ENCODE measurements at places on chromosomes 16 and 17.
A peak's percentile ranks its signal among the peaks of the same experiment; 100 is the strongest.

GRCh38 chr17:73733517-73733916 lies 89.3 kb upstream of the SDK2 start:
- no peak for DNase-seq

DNA sequence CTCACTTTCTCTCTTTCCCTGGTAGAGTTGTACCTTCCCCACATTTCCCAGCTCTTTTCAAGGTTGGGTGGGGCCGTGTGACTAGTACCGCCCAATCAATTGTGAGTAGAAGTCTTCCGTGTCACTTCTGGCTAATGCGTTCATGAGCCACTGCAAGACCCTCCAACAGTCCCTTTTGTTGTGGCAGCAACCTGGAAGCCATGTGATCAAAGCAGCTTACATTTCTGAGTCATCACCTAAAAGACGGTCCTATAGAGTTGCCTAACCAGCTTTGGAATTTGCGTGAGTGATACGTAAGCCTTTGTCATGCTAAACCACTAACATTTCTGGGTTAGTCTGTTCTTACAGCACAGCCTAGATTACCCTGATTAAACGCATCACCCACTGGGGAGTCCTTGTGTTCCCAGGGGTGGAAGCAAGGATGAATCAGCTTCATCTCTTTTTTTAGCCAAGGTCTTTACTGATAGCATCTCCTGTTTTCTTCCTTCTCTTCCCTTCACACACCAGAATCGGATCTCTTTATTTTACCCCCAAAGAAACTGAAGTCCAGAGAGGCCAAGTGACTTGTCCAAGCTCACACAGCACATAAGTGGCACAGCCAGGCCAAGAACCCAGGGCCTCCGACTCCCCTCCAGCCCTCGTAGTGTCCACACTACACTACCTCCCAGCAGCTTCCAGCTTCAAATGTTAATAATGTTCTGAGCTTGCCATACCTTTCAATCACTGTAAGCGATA lies 366.3 kb upstream of the XYLT1 start:
- no peak for DNase-seq

GRCh38 chr17:61338000-61338798 lies 61.4 kb upstream of the TBX2 start:
- no peak for DNase-seq

DNA sequence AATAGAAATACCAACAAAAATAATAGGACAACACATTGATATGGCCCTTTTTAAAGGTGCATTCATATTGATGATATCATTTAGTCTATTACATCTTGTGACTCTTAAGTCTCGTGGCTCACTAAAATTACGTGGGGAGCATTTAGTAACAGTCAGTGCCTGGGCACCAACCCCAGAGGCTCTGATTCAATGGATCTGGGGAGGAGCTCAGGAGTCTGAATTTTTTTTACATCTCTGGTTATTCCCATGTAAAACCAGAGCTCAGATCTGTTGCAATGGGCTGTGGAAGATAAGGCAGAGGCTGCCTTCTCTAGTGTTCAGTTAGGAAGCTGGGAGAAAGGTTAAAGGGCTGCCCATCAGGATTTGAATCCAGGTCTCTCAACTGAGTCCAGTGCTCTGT lies 549.9 kb upstream of the CDH5 start:
- no peak for DNase-seq

DNA sequence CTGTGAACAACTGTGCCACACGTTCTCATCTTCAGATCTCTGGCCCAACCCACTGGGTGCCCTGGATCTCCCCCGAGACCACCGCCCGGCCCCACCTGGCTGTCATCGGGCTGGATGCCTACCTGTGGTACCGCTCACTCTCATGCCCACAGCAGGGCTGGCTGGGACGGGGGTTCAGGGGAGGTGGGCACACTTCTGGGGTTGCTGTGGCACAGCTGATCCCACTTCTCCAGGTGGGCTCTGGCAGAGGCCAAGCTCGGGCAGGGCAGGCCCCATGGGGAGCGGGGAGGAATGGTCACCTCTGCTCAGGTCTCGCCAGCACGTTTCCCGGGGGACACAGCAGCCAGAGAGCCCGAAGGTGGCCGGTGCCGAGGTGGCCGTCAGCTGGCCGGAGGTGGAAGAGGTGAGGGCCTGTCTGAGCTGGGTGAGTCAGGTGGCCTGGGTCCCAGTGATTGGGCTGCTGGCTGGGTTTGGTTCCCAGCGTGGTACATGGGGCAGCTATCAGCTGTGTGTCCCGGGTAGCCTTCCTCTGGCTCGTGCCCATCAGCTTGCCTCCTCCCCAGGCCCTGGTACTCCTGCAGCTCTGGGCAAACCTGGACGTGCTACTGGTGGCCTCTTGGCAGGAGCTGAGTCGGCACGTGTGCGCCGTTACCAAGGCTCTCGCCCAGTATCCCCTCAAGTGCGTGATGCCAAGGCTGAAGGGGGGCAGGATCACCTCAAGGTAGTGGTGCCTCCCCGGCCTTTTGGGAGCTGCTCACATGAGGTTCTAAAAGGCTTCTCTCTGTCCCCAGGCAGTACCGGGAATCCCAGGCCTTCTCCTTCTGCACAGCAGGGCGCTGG lies 2.3 kb upstream of the MRPS34 start:
- no peak for DNase-seq

GRCh38 chr16:86925067-86925791 lies 346.9 kb downstream of the FOXL1 start:
- no peak for DNase-seq

DNA sequence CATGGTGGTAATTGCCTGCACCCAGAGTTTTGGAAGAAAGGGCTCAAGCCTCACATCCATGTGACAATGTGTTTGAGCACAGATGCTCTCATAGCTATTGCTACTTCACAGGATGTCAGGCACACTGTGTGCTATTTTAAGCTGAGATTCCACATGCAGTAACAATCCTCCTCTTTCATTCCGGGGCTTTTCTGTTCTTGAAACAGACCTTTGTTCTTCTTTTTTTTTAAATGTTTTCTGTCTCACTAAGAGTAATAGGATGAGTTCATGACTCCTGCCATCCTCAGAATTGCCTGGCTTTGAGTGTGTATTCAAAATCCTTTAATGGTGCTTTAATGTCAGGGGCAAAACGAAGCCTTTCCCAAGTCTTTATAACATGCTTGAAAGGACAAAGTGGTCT lies 198.9 kb downstream of the ABCC12 start:
- DNase-seq: no peak

- DNase-seq: no peak
These were observed 767 bp downstream of the RPS6KB1 start for GRCh38 chr17:59893676-59894100.

DNA sequence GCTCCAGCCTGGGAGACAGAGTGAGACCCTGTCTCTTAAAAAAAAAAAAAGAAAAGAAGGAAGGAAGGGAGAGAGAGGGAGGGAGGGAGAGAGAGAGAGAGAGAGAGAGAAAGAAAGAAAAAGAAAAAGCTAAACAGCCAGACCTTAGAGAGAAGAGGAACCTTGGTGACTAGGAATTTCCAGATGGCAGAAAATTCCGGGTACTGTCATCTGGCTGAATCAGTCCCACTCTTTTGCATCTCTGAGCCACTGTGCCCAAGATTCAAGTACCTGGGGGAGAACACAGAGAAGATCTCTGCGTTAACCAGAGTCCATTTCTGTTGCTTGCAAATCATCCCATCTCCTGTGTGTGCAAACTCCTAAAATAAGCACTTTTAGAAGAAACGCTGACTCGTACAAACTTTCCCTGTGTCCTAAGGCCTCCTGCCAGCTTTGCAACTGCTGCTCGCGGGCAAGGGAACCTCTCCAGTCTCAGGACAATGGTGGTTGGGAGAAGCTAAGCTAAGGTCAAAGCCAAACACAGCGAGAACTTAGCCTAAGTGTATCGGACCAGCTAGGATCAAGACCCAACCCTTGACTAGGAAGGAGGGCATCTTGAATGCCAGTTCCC lies 18.0 kb downstream of the BMERB1 start:
- DNase-seq: no peak

GRCh38 chr16:12781777-12782176 lies 21.9 kb downstream of the CPPED1 start:
- no peak for DNase-seq

DNA sequence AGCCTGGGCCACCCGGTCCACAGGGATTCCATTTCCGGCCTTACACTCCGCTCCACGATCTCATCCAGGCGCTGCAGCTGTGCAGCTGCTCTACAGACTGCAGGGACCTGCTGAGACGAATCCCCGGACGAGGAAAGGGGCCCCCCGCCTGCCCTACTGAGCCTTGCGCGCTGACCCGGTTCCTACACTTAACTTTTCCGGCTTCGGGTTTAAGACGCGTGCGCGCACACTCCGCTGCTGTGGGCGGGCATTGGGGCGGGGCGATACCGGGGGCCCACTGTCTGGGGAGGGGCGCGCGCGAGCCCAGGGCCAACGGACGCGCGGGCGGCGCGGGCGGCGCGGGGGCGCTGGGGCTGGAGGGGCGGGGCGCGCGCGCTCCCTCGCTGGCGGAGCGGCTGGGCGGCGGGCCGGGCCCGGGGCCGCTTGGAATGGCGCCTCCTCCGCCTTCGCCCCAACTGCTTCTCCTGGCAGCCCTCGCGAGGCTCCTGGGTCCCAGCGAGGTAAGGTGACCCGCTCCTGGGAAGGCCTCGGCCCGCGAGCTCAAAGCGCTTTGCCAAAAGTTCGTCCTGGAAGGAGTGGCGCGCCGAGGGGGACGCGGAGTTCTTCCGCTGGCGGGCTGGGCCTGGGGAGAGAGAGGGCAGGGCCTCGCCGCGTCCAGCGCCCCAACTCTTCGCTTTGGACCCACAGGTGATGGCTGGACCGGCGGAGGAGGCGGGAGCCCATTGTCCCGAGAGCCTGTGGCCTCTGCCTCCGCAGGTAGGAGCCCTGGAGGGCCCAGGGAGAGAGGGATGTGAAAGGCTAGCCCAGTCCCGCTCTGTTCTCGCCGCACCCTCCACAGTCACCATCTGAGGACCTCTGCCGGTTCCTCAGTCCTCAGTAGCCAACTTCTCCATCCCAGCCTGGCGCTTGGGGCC lies at the start of gene TP53I13:
Gene TP53I13 (plus strand): TSS at position 371 of the 914 bp plus-strand sequence. CDS start 58 bp downstream, at position 429.
- DNase-seq: peak; percentile 96

GRCh38 chr16:57801098-57801808 lies 1.0 kb downstream of the KIFC3 start:
- DNase-seq: no peak

GRCh38 chr17:74317071-74317470 lies 9.0 kb upstream of the KIF19 start:
- DNase-seq: no peak

DNA sequence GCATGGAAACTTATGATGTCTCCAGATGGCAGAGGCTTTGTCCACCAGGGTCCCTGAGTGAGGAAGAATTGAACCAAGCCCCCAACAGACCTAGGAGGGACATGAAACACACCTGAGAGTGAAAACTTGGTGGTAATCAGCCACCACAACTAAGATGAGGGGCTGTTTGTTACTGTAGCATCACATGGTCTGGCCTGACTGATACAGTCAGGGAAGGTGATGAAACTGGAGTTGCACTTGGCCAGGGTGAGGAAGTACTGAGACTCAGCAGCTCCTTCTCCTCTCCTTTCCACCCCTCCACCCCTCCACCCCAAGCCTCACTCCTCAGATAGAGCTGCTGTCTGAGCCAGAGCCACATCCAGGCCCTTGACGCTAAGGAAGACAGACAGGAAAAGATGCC lies 37.2 kb downstream of the C16orf82 start:
- no peak for DNase-seq

DNA sequence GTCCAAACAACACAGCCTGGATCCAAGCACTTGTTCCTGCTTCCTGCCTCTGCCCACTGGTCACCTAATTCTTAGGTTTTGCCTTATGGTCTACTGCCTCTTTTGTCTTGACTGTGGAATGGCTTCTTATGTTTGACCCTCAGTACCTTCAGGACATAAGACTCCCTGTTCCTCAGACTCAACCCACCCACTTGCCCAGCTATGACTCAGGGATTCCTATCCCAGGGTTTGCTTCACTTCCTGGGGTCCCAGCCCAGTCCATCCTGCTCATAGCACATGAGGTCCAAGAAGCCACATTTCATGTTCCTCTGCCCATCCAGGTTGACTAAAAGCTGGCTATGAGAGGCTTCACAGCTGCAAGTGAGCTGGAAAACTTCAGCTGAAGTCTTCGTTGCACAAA lies 320.9 kb upstream of the CDH5 start:
- no peak for DNase-seq

DNA sequence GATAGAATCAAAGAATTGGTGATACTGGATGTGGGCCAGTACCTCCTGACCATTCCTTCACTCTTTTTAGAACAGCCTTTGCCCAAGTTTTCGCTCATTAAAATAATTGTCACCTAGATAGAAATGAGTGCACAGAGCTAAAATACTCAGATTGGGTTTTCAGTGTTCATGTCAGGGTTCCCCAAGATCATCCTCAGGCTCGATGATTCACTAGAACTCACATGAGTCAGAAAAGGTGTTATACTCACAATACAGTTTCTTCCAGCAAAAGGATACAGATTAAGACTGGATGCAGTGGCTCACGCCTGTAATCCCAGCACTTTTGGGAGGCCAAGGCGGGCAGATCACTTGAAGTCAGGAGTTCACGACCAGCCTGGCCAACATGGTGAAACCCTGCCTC lies 19.9 kb downstream of the ERCC4 start:
- no peak for DNase-seq

- DNase-seq: peak; percentile 86
These were observed at the start of gene UNKL for GRCh38 chr16:1414532-1415260. Gene UNKL (minus strand): TSS chr16:1414704. CDS start chr16:1414691, 13 bp downstream.

DNA sequence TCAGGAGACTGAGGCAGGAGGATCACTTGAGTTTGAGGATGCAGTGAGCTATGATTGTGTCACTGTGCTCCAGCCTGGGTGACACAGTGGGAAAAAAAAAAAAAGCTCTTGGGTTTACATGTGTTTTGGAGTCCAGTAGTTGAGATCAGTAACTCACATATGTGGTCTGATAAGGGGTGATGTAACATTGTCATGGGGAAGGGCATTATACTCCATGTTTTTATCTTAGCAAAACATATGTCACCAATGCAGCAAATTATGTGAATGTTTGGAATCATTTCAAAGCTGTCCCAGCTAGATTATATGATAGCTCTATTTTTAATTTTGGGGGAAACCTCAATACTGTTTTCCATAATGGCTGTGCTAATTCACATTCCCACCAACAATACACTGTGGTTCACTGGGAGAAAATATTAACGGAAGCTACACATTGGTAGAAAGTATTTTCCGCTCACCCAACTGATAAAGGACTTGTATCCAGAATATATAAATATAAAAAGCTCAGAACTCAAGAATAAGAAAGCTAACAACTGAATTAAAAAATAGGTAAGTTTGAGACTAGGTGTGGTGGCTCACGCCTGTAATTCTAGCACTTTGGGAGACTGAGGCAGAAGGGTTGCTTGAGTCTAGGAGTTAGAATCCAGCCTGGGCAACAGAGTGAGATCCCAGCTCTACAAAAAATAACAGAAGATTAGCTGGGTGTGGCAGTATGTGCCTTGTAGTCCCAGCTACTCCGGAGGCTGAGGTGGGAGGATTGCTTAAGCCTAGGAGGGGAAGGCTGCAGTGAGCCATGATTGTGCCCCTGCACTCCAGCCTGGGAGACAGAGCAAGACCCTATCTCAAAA lies 224.1 kb upstream of the TBX2 start:
- DNase-seq: no peak

- DNase-seq: no peak
These were observed 42.8 kb downstream of the CMTM4 start for GRCh38 chr16:66653581-66654350.

DNA sequence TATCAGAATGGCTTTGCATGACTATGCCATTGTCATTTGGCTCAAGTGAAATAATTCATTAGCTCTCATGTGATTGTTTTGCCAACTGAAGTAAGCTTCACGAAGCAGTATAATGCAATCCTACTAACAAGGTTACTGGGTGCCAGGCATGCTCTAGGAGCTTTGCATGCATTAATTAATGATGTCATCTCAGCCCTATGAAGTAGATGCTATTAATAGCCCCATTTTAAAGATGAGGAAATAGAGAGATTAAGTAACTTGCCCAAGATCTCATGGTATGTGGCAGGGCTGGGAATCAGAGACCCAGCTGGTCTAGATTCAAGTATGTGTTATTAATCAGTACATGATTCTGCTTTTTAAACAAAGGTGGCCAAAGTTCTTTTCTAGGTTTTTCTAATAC lies 14.1 kb downstream of the KRT39 start:
- no peak for DNase-seq
